Cerebellar nuclear complex (tissue), 1 donor: ENCODE measurements at places on chromosomes 2 and 18.
A peak's percentile ranks its signal among the peaks of the same experiment; 100 is the strongest.

DNA sequence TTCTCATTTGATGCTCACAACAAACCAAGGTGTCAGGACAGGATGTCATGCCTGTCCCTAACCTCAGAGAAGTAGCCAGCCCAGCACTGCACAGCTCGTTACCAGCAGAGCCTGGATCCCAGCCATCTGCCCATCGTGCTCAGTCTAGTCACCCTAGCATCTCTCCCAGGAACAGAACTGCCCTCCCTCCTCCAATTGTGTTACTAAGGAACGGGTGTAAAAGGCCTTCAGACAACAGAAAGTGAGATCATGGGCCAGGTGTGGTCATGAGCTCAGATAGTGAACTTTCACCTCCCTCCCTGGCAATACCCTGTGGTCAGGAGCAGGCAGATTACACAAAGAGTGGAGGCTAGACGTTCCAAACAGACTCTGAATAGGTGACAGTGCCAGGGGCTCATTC, 111.8 kb upstream of the PPP1CB start:
- DNase-seq: no peak

DNA sequence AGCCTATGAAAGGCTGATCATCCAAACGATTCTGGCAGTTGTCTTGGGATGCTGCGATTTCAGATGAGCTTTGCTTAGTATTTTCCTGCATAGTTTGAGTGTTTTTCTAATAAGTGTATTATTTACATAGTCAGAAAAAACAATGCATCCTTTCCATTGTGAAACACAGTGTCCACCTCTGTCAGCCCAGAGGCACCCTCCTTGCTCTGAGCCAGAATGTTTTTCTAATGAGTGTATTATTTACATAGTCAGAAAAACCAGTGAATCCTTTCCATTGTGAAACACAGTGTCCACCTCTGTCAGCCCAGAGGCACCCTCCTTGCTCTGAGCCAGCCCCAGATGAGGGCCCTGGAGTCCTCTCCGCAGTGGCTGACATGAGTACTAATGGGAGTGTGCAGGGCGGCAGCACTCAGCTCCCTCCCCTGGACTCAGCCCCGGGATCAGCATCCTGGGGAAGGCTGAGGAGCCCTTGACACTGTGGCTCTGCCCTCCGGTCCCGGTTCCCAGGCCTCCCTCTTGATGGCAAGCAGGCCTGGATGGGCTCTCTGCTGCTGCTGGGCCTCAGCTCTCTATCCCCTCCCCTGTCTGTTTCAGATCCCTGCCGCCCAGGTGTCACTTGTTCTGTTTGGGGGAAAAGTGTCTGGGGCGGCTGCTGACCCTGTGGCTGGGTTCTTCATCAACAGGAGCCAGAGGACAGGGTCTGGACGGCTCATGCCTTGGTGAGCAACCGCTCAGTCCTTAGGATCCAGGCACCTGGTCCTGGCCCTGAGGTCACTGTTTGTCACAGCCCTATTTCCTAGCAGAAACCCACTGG, 5.9 kb downstream of the MFSD2B start:
- DNase-seq: no peak

DNA sequence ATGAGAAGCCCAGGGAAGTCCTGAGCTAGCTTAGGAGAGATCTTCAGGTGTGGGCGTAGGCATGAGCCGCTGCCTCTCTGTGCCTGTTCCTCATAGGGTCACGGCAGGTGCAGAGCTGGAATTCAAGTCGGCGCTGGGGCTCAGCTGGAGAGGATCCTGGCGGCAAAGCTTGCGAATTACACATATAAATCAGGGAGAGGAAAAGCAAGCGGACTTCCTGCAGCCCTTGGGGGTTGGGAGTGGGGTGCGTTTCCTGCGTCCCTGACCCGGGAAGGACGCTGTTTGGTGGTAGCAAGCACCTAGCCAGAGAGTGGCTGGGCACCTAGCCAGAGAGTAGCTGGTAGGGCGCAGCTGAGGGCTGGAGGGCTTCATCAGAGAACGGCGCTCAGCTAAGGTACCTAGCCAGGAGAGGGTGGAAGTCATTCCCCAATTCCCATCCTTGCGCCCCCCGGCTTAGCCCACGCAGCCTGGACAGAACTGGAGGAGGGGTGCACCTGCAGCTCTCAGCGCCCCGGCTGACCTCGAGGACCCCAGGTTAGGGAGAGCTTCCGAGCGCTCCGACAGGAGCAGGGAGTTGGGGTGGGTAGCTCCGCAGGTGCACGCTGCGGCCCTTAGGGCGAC, 459 bp upstream of the EFR3B start:
- DNase-seq: peak; percentile 29

DNA sequence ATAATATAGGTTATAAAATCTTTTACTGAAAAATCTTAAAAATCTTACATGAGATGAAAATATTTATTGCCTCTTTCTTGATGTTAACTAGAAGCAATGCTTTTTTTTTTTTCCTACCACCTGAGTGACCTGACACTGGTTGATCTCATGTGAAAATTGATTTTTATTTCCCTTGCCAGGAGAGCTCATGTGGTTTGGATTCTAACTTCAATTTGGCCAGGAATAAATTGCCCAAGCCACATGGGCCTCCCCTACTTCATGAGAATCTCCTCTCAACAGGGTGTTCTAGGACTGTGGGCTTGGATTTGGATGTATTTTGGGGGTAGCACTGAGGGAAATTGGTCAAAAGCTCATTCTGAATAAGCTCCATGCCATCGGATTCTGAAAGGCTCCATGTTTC, 20.1 kb downstream of the IDH1 start:
- DNase-seq: no peak

GRCh38 chr18:32530947-32531651, 60.4 kb upstream of the GAREM1 start:
- no peak for DNase-seq

DNA sequence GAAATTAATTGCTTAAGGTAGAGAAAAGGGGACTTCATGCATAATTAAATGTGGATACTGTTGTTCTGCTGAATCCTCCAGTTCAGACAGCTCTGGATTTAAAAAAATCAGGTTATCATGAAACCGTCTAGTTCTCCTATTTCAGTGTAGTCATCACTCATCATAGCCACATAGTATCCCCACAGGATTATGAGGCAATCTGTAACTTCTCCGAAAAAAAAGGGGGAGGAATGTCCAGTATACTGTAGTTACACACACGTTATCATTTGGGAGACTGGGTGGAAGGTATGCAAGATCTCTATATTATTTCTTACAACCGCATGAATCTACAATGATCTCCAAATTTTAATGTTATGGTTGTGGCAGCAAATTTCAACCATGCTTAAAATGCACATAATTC, 114.0 kb downstream of the HIBCH start:
- no peak for DNase-seq

DNA sequence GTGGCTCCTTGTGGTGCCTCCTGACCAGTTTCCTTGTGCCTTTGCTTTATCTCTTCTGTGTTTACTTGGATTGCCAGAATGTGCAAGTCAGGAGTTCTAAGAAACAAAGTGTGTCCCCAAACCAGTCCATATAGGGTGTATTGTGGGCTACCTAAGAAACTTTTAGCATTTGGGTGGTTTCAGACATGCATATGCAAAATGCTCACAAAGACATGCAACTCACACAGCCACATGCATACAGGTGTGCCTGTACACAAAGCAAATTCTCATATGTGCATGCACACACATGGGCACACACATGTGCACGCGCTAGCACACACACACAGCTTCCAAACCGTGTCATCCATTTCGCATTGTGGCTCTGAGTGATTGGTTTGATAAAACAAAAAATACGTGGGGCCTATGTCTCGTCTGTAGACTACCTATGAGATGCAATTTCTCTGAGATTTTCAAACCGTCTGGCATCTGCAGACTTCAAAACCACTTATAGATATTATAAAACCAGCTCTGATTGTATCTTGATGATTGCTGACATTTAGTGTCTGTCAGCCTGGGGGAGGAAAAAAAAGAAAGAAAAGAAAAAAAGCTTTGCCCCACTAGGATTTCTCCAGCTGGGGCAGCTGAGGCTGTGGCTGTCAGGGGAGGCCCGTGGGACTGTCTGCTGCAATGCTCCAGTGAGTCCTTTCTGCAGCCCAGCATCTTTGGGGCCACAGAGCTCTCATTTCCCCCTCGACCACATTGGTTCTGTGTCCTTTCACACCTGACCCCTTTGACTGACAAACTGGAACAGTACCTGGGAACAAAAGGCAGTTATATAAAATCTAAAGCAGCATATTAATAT, 556.1 kb downstream of the CMPK2 start:
- DNase-seq: no peak

DNA sequence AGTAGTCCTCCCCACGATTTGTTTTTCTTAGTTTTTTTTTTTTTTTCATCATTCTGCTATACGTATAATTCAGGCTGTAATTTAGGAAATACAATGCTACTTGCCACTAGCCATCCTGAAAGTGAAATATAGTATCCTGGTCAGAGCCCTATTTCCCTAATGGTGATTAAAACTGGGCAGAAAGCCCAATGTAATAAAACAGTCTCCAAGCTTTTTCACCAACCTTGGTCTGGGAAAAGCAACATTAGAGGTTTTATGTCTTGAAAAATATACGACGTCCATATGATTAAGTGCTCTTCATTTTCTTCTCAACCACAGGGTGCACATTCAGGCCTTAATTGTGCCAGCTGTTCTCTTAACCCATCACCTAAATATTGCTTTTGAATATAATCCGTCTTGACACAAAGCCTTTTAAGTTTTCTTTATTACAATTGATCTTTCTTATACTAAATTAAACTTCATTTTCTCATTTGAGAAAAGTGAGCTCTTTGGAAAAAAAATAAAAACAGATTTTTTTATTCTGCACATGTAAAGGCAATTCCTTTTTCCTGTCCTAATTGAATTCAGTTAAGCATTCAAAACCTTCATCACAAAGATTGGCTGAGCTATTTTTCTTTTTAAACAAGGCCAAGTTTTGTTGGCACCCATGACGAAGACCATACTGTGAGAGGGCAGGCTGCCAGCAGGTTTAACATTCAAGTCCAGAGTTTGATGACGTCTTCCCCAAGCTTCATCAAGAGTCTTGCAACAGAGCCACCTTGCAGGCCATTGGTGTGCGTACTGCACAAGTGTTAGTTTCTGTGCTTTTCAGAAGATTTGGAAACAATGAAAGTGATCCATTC, 52.7 kb downstream of the MAP2 start:
- DNase-seq: peak; percentile 5

DNA sequence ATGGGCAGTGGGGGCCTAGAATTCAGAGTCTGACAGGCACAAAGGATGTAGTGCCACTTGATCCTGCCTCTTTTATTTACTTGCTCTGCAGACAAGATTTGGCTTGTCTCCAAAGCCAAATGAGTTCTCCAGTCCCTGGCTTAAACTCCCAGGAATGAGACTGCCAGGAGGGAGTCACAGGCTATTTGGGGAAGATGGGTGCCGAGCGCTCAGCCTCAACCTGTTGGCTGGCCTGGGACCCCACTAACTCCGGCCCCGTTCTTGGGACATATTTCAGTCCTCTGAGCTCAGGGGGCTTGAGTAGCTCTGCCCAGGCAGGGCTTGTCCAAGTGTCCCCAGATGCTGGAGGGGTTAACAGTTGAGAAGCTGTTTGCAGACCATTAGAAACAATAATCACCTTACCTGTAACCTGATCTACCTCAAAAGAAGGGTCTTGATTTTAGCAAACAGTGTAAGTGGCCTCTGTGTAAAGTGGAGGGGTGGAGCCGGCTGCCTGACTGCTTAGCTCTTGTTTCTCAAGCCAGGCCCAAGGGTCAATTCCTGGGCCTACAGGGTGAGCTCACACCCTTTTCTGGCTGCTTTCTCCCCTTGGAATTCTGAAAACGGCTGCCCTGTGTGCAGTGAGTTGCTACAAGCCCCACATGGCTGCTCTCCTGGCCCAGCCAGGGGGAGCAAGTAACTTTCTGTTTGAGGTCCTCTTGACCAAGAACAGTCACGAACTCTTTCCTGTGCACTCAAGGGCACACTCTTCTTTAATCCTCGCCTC, 27.1 kb upstream of the FZD5 start:
- DNase-seq: no peak

- DNase-seq: no peak
Observed at GRCh38 chr2:141311430-141311829, 819.4 kb downstream of the LRP1B start.

DNA sequence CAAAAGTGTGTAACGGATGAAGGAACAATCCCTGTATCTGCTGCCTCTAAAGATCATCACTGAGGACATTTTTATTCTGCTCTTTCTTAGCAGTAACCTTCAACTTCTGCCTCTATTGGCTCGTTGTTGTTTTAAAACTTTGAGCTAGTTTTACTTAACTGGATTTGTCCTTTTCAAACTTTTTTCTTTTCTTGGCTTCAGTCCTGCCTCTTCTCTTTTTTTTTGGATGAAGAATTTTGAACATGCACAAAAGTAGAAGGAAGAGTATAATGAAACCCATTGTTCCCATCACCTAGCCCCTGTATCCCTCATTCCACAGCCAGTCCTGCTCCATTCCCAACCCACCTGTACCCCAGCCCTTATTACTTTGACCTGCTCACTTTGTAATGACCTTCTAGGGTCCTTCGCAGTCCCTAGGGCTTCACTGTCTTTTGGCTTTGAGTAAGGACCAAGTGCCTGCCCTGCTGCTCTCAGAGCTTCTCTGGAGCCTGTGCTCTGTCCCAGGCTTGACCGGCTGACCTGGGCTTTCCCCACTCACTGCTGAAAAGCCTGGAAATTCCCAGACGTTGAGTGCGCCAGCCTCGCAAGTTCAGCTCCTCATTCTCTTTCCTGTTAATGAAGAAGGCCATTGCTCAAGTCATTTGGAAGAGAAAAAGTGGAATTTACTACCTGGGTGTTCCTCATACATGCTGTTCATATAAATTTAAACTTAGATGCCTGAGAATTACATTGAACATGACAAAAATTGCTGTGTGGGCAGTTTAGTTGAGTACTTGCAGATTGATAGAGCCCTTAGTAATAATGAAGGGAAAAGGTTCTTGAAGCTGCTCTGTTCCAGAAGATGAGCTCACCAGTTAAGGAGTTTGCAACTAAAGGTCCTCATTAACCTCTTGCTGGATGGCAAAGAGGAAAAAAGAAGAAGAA, 149.3 kb upstream of the ALPP start:
- no peak for DNase-seq

DNA sequence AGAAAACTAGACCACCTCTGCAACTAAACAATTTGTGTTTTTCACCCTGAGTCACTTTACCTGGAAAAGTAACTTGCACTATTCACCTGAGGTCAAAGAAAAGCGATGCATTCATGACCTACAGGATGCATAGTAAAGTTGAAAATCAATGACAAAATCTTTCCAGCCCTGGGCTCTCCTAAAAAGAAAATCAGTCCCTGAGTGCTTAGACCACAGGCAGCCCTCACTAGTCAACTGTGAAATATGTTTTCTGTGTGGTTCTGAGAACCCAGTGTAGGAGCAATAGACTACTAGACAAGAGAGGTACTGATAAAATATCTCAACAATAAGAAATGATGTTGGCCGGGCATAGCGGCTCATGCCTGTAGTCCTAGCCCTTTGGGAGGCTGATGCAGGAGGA, 133.1 kb downstream of the TXNL1 start:
- no peak for DNase-seq

DNA sequence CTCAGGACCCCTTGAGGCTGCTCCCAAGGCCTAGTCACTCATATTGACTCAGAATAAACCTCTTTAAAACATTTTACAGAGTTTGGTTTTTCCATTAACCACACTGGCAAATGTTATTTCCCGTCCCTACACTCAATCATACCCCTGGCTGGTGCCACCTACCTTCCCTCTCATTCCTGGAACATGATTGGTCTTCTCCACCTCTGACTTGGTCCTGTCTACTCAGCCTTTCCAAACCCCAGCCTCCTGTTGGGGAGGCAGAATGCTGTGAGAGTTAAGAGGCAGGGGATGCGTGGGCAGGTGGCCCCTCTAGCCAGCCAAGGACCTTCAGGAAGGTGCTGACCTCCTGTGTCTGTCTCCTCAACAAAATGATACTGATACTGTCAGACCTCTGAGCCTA, 149.3 kb downstream of the CABLES1 start:
- no peak for DNase-seq

- no peak for DNase-seq
Observed at GRCh38 chr2:197919487-197919886, 115.1 kb downstream of the PLCL1 start.
